Osteoblast (primary cell): ENCODE measurements at places on chromosomes 1 and 21. TPM values are rescaled to one million over a fixed set of nuclear protein-coding genes. Genes with fewer than 3 reads are reported as not detected.

Gene KRTAP11-1
- not detected in 2 replicates for total RNA-seq

Gene WDR47
- 19.7 and 20.6 TPM in 2 replicates for total RNA-seq

Gene A3GALT2
- under 0.01 TPM in 1 of 2 replicates, not detected in the other for total RNA-seq

Gene KIF14
- 1.8 and 2.1 TPM in 2 replicates for total RNA-seq

Gene LHX8
- total RNA-seq, result not detected in 2 replicates

Gene DIO1
- total RNA-seq, result not detected in 2 replicates

Gene BCL2L15
- 0.29 and 0.36 TPM in 2 replicates for total RNA-seq

Gene NFIA
- total RNA-seq, result 7.2 and 8.0 TPM in 2 replicates

Gene MYBPH
- total RNA-seq, result under 0.01 and 0.29 TPM in 2 replicates

Gene CLCNKB
- 0.29 and 0.36 TPM in 2 replicates for total RNA-seq

Gene PACC1
- 6.5 and 7.1 TPM in 2 replicates for total RNA-seq

Gene FALEC
- total RNA-seq, result 0.36 TPM in 1 of 2 replicates, not detected in the other
